ENCODE measurements at places on chromosomes 5 and 9. TPM values are rescaled to one million over a fixed set of nuclear protein-coding genes. Genes with fewer than 3 reads are reported as not detected.

The SLC36A3 gene
- not detected for total RNA-seq

- no peak overlapping the region for H3K27ac ChIP-seq
- no peaks in the 10 kb centered on the region for H3K36me3 ChIP-seq
- peaks cover 57% of the 10 kb centered on the region for H3K27me3 ChIP-seq
- DNase-seq = no peak
- H3K4me3 ChIP-seq = no peak overlapping the region
Observed at GRCh38 chr5:146334074-146334533, 4.5 kb upstream of the POU4F3 start.

GRCh38 chr5:163347671-163348070, 89.7 kb upstream of the CCNG1 start:
- no peak overlapping the region for H3K4me3 ChIP-seq
- H3K36me3 ChIP-seq = no peaks in the 10 kb centered on the region
- no peaks in the 10 kb centered on the region for H3K27me3 ChIP-seq
- H3K4me1 ChIP-seq = no peaks in the 10 kb centered on the region
- H3K27ac ChIP-seq = no peak overlapping the region
- DNase-seq = peak; percentile 38

GRCh38 chr5:108711898-108712297, 35.8 kb upstream of the FER start:
- peaks cover 8% of the 10 kb centered on the region for H3K27me3 ChIP-seq
- H3K4me3 ChIP-seq = no peak overlapping the region
- no peaks in the 10 kb centered on the region for H3K36me3 ChIP-seq

GRCh38 chr5:167923396-167923795, 368.0 kb upstream of the WWC1 start:
- no peaks in the 10 kb centered on the region for H3K36me3 ChIP-seq
- H3K27ac ChIP-seq = no peak overlapping the region
- H3K4me1 ChIP-seq = no peaks in the 10 kb centered on the region
- no peak overlapping the region for H3K4me3 ChIP-seq
- peaks cover 10% of the 10 kb centered on the region for H3K27me3 ChIP-seq
- no peak for DNase-seq

DNA sequence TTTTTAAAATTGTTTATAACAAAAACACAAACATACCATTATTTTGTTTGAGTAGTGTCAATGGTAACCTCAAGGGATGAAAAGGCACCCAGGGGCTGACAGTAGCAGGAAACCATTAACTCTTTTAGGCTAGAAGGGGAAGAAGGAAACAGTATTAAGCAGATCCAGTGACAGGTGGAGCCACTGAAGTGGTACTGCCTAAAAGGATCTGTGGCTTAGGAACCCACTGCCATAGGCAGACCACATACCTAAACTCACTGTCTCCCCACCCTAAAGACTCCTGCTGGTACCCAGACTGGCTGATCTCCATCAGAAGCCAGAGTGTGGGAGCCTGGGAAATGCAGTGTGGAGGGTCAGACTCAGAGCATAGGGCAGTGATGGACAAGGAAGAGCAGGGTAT, 13.5 kb downstream of the RLN1 start:
- H3K4me3 ChIP-seq = no peak overlapping the region
- DNase-seq = no peak
- H3K36me3 ChIP-seq = no peaks in the 10 kb centered on the region
- H3K27ac ChIP-seq = no peak overlapping the region
- no peaks in the 10 kb centered on the region for H3K4me1 ChIP-seq

DNA sequence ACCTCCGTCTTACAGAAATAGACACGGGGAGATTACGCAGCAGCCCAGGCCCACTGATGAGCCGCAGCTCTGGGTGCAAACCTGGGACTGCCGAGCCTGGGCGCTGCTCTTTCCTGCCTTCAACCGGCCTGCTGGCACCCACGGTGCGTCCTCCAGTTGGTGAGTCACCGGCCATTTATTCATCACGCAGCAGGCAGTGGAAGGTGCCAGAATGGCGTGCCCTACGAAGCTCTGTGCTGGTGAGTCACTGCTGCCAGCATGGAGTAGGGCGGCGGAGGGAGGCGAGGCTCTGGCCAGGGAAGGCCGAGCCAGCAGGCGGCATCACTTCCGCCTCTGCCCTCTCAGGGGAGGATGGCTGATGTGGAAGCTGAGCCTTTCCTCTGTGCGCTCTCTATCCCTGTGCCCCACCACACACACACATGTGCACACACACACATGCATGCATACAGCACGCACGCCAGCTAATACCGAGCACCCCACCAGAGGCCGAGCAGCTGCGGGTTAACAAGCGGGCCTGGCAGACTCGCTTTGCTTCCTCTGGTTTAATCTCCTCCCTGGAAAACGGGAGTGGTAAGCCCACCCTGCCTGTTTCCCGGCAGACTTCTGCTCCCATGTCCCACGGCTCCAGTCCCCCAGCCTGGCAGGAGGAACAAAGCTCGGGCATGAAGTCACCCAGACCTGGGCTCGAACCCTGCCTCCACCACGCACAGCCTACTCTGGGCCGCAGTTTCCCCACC, 39.2 kb downstream of the OLFM1 start:
- H3K4me1 ChIP-seq = no peaks in the 10 kb centered on the region
- H3K4me3 ChIP-seq = no peak overlapping the region
- H3K27me3 ChIP-seq = peaks cover 16% of the 10 kb centered on the region

DNA sequence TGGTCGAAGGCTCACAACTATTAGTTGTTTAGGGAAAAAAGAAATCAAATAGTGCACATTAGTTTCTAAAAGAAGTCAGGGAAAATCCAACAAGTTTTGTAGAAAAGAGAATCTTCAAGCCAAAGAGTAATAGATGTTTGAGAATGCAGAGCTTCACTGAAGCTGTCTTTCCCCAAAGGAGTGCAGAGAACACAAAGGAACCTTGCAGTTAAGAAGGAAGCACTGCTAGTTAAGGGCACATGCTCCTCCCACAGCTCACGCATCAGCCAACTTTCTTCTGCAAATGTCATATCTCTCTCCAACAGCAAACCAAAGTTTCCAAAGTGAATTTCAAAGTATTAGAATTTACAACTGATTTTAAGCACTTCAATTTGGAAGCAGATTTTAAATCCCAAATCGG, 116.4 kb upstream of the FST start:
- DNase-seq = no peak
- peak overlapping the region; percentile 77 for H3K27ac ChIP-seq
- H3K4me3 ChIP-seq = no peak overlapping the region
- peaks cover 23% of the 10 kb centered on the region for H3K36me3 ChIP-seq
- peaks cover 100% of the 10 kb centered on the region for H3K4me1 ChIP-seq

DNA sequence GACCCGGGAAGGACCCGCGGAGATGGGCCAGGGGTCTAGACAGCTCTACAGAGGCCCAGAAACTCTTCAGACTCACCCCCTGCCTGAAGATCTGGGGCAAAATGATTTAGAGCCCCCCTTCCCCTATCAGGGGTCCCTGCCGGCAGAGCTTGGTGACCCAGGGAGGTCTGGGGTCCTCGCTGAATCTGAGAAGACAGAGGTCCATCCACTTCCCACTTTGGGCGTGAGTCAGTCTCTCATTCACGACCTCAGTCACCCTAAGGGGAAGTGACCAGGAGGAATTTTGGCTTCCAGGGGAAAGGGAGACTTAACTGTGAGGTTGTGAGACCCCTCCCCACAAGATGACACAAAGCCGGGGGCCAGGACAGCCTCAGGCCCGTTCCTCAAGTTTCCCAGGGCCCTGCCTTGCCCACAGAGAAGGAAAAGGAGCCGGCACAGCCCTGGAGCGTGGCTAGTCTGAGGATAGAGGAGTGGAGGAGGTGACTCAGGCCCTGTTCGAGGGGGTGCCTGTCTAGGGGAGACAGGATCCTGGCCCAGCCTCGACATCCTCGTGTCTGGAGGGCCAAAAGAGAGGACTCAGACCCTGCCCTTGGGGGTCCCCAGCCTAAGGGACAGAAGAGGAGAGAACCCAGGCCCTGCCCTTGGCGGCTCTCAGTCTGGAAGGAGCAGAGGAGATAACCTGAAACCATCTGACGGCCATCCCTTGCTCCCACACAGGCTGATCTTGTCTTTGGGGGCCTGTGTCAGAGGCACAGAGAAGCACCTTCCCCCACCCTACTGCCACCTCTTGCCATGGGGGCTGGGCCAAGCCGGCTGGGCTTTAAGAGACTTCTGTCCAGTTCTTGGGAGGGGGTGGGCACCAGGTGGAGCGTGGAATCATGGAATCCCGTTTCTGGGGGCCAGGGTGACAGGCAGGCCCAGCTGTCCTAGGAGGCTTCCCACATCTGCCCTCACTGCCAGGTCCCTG, 889 bp downstream of the PDLIM4 start:
- H3K27ac ChIP-seq = peak overlapping the region; percentile 78
- H3K36me3 ChIP-seq = no peaks in the 10 kb centered on the region
- H3K27me3 ChIP-seq = peaks cover 7% of the 10 kb centered on the region
- peak overlapping the region; percentile 58 for H3K4me3 ChIP-seq
- no peak for DNase-seq
